Activated CD4-positive, alpha-beta T cell treated with anti-CD3 and anti-CD28 coated beads for 48 hours (primary cell): ENCODE measurements at places on chromosomes 2 and 18.

DNA sequence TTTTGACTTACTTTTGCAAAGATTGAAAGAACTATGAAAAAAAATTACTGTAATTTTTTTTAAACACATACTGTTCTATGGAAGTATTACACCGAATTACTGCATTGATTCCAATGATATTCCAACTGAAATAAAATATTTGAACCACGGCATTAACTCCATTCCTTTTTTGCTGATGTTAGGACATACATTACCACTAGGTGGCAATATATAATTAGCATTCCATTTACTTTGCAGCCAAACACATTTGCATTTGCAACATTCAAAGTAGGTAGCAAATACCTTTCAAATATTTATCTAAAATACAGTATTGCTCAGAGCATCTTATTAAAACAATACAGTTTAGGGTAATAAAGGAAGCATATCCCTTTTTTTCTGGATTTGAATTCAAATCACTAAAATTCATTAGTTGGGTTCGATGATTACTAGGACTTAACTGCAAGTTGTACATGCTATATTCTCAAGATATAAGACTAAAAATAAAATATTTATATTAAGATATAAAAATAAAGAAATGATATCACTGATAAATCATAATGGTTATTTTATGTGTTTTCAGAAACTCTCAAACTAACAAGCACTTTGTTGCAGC, 31.3 kb downstream of the LANCL1 start:
- no peak for DNase-seq

DNA sequence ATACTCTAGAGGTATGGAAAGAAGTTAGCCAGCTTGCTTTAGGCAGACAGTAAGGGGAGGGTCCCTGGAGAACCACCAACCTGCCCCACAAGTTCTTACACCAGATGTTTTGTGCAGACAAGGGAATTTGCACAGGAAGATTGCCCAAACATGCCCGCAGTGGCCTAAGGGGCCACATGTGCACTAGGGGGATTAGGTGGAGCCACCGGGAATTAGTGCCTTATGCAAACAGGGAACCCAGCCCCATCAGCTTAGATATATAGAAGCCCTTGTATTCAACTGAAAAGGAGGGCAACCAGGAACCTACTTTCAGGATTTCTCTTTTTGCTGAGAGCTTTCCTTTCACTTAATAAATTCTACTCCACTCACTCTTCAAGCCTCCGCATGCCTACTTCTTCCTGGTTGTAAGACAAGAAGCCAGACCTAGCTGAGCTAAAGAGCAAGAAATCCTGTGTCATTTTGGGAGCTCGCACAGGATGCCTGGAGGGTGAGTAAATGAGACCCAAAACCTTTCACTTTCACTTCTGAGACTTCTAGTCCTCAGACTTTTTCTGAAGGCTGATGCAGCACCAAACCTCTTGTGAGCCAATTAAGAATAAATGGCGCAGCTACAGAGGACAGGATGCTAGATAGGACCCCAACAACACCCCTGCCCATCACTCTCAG, 146.3 kb downstream of the GCA start:
- peak; percentile 10 for DNase-seq

- DNase-seq: no peak
Measured at GRCh38 chr2:164764474-164764873, 77.1 kb downstream of the COBLL1 start.

DNA sequence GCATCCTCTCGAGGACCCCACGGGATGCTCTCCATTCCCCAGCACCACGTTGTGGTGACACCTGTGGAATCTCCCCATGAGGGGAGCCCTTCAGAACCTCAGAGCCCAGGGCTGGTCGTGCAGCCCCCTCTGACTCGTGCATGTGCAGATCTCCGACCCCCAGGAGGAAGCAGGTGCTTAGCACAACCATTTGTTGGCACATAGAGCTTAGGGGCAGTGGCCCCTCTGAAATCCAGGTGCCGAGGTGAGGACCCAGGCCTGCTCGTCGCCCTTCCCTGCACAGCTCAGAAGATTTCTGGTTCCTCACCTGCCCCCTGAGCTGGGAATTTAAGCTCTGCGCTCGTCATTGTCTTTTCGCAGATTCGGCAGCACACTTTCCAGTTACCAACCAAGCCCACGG, 1.3 kb upstream of the OTOS start:
- no peak for DNase-seq

DNA sequence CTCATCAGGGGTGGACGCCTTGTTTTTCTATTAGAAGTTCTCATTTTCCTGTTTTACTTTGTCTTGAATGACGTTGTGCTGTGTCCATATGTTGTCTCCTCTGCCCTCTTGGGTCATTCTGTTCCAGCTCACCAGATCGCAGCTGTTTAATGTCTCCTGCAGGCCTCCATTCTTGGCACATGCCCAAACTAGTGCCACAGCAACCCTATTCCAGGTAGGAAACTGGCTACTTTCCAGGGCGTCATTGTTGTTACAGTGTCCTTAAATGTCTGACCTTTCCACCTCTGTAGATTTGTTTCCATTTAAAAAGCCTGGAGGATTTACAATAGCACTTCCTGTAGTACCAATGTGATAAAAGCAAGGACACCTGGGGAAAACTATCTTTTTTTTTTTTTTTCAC, 500.7 kb downstream of the METTL4 start:
- DNase-seq: no peak

GRCh38 chr2:9145752-9146430, 60.7 kb upstream of the ASAP2 start:
- no peak for DNase-seq

DNA sequence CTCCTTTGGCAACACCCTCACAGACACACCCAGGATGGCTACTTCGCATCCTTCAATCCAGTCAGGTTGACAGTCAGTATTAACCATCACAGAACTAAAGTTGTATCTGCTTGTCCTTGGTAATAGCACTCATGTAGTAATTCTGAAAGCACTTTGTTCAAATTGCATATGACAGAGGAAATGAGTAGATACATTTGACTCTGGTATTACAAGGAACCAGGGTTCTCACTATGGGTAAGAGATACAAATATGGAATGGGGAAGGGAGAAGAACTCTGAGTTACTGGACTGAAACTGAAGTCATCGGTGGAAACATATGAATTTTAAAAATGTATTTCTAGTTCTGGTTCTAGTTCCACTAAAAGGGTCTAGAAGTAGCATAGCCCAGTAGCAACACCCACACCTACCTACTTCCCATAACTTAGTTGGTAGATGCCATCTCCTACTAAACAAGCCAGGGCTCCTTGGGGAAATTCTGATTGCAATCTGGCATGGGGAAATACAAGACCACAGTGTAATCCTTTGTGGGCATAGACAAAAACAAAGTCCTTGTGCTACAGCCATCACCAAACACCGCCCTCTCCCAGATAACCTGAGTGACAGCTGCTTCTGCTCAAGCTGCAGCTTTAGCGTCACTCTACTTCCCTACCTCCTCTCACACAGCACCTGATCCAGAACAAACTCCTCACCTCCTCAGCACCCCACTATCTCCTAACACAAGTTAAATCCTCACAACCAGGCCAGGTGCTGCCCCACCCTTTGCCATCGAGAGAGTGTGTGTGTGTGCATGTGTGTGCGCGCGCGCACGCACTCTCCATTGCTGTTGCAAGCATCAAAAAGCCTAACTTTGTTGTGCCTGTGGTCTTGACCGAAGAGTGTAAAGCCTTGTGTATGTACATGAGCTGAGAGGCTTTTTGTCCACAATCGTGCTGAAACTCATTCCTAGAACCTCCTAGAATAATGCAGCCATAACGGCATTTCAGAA, 31.4 kb upstream of the CD226 start:
- no peak for DNase-seq

GRCh38 chr18:27778925-27779324, 398.0 kb downstream of the CDH2 start:
- DNase-seq: no peak

DNA sequence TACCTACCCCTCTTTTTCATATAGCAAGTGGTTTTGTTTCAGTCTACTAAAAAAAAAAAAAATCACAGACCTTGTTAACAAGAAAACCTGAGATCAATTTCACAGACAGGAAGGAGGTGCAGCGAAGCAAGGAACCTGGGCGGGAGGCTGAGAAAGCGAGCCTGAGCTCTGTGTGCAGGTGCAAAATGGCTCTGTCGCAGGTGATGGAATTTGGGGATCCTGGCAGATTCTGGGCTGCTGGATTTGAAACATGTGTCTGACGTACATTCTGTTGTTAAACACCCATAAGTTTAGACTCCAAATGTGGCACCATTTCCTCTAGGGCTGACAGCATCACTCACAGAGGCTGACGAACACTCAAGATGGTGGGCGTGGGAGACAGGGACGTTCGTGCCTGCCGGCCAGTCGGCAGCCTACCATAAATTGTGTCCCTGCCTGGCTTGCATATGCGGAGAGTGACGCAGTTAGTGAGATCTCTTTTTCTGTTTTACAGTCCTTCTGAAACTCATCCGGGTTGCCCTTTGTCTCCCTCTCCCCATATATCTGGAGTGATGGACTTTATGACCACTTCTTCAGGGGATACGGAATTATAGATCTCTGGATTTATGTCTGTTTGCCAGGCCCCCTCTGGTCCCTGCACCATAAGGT, 8.8 kb upstream of the DDX1 start:
- DNase-seq: no peak

GRCh38 chr2:154049561-154049960, 177.8 kb downstream of the GALNT13 start:
- DNase-seq: no peak

DNA sequence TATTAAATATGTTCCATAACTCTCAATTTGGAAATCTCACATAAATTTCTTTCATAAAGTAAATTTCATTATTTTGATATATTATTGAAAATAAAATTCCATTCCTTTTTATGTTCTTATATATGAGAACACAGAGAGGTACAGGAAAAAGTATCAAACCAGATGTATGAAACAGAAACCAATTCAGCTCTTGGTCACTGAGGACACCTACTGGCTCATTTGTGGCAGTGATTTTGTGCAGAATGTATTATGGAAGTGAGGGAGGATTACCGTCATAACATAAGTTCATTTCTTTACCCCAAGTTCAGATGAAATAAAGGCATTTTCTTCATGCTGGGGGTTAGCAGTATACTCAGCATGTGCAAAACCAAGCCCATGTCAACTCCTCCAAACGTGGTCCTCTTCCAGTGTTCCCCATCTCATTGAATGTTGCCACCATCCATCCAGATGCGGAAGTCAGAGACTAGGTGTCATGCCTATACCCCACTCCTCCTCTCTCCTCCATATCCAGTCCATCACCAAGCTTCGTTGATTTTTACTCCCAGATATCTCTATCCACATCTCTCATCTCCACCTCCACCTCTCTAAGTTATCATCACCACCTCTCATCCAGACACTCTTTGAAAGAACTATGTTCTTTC, 41.7 kb upstream of the MALL start:
- DNase-seq: peak; percentile 24

DNA sequence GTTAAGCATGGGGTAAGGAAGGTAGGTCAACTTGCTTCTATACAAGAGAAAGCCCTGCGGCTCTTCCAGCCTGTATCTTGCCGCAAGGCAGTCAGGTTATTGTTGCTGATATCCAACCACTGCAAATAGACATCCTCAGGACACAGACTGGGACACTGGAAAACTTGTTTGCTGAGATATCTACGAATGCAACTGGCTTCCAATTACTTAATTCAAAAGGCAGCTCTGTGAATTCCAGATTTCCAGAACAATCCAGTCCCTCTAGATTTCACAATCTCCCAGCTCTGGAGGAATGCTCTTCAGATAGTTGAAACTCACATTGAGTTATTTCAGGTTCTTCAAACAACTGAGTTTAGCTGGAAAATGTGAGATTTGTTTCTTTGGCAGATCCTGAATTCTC, 34.6 kb upstream of the SP9 start:
- DNase-seq: no peak

GRCh38 chr2:229206548-229206947, 64.5 kb downstream of the PID1 start:
- no peak for DNase-seq

DNA sequence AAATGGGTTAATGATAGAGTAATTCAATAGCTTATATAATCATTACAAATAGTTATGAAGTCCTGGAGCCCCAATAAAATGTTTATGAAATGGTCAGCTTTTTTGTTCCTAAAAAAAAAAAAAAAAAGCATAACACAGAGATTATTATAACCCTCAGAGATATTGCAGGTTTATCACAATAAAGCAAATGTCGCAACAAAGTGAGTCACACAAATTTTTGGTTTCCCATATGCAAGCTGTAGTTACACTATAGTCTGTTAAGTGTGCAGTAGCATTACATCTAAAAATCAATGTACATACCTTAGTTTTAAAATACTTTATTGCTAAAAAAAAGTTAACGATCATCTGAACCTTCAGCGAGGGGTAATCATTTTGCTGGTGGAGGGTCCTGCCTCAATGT, 20.0 kb downstream of the WDFY1 start:
- DNase-seq: no peak

DNA sequence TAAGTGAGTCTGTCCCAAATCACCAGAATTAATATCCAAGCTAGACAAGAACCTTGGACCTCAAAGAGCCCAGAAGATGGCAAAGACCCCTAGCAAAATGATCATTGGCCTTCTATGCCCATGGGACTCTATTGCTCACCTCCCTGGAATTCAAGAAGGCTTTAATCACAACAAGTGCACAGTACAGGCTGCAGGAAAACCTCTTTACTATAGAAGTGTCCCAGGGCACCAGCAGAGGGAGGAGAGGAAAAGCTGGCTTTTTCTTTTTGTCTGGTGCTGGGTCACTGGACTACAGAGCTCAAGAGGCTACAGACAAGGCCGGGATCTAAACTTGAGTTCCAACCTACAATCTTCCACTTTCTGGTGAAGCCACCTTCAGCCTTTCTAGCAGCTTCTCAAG, 88.3 kb upstream of the PPP1CB start:
- no peak for DNase-seq

- DNase-seq: no peak
Measured at GRCh38 chr2:199144036-199144435, 313.7 kb downstream of the SATB2 start.

DNA sequence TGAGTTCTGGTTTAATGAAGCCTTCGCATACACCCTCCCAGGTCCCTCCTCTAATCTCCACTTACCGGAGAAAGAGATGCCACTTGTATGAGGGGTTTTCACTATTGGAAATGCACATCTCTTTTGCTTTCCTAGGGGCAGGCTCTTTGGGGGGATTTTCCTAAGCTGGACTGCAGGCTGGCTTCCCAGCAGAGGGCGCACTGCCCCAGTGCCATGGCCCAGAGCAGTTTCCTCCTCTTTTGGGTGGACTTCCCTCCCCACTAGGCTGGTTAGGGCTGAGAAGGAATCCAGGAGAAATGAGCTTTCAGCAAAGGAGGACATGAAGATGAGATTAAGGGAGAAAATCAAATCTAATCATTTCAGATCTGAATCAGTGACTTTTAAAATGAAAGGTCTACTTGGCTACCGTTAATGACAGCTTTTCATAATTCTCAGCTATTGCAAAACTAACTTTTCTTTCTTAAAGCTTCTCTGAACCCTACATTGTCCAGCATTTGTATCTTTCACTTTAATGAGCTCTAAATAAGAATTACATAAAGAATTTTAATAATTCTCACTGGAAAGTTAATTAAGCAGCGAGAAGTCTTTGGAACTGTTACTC, 784.1 kb upstream of the FANCL start:
- peak; percentile 21 for DNase-seq

DNA sequence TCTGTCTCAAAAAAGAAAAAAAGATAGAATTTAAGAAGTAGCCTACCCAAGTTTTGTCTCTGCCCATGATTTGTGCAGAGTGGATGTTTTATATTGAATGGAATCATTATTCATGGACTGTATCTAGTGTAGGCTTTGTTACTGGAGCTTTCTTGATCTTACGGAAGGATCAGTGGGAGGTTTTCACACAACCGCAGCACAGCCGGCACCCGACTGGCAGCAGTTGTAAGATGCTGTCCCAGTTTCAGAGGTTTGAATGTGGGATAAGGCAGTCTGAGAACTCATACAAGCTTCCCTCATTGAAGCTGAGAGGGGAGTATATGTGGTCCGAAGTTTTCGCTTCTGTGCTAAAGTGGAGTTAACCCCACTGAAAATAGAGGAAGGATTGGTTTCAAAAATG, 19.7 kb upstream of the SAG start:
- DNase-seq: no peak
